Endodermal cell (in vitro differentiated cells): ENCODE measurements at places on chromosomes 3 and 15. TPM values are rescaled to one million over a fixed set of nuclear protein-coding genes. Genes with fewer than 3 reads are reported as not detected.

ANKRD34C gene
- not detected in 3 replicates for total RNA-seq

DNA sequence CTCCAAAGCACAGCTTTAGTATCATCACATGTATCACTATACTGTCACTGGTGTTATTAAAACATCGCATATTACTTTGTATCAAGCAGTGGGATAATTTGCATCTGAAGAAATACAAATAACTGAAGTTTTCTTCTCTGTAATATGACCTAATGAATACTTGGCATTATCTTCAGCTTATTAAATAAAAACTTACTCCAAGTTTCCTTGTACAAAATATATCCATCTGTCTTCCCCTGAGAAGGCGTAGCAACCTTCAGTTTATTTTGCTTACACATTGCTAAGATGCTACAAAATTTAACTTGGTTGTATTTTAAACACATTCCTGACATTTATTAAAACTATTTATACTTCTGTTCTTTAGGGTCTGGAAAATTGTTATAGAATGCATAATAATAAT lies 13.7 kb downstream of the FGF7 start:
- DNase-seq, result no peak

DNA sequence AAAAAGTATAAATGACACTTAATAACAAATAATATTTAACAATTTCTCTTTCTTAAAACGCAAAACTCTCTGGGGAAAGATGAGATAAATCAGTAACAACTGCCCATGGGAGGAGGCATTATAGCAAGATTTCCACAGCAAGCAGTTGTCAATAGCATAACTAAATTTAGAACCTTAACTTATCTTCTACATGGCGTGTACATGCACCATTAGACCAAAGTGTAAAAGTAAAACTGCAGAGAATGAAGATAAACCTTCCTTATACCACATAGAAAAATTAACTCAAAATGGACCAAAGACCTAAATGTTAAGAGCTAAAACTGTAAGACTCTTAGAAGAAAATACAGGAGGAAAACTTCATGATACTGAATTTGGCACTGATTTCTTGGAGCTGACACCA lies 39.9 kb downstream of the MYO5A start:
- DNase-seq, result no peak

DNA sequence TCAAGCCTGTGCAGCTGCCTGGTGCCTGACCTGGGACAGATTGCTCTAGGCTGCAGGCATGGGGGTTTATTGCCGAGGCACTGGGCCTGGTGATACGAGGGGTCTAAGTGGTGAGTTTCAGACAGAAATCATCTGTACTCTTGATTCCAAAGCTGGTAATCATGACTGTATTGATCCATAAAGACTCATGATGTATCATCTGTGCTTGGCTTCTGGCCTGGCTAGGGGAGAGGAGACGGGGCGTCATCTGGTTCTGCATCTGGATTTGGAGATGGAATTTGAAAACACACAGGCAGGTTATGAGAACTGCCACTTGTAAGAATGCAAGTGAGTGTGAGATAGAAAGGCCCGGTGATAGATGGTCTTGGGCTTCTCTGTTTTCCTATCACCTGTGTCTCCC lies 337.4 kb upstream of the C2CD4B start:
- DNase-seq, result no peak
